WTC11 (cell line): ENCODE measurements at places on chromosomes 1 and 21. TPM values are rescaled to one million over a fixed set of nuclear protein-coding genes. Genes with fewer than 3 reads are reported as not detected.

GRCh38 chr1:28887835-28888682 lies 26.3 kb upstream of the EPB41 start:
- peak; percentile 59 for DNase-seq

DNA sequence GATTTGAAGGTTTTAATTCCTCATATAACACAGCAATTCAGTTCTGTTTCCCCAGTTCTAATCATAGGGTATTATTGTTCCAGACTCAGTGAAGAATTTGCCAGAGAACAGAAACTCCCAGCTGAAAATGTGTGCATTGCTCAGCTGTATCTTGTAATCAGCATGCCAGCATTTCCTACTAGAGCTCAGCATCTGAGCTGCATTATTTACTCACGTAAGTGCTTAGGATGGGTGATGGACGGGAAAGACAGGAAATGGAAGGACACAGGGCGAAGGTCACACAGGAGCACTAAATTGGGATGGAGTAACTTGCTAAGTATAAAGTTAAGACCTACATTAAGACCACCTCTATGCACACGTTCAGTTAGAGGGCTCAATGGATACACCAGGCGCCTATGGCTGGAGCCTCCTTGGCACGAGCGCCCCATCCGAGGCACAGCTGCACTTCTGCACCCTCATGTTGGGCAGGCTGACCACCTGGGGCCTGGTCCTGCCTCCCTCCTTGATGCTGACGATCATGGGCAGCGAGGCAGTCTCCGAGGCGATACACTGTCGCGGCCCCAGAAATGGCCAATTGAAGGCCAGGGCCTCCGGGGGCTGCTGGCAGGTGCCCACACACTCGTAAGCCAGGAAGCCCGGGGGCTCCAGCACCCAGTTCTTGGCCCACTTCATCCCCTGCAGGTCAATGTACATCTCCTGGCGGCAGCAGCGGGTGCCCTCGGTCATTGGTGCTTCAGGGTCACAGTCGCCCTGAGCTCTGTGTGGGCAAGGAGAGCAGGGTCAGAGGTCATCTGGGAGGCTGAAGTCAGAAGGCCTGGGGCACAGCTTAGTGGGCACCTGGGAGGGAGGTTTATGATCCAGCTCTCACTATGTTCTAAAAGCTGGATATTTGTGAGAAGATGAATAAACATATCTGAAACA lies 3.7 kb downstream of the LEFTY2 start:
- DNase-seq = no peak

The CD53 gene
- 1.4 to 1.8 TPM (median 1.6 TPM) in 3 replicates for total RNA-seq

The KCNA3 gene
- 1.1 to 1.2 TPM (median 1.2 TPM) in 3 replicates for total RNA-seq
